Left renal pelvis (tissue), 4 donors: ENCODE measurements at places on chromosomes 7 and 10. TPM values are rescaled to one million over a fixed set of nuclear protein-coding genes. Genes with fewer than 3 reads are reported as not detected.
A peak's percentile ranks its signal among the peaks of the same experiment; 100 is the strongest.

DNA sequence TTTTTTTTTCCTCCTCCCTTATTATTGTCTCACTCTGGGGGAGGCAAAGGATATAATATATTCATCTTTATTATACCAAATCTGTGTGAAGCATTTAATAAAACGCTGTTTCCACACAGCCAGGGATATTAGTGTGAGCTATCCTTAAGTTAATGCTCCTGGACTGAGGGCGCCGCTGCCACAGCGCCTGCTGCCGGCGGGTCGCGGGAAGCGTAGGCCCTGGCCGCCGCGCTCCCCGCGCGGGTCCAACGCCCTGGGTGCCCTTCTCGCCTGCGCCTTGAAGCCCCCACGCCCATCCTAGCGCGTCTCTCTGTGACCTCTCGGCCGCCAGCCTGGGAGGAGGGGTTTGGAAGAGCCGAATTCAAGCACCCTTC, 9.5 kb upstream of the LBX1 start:
- no peak for DNase-seq

DNA sequence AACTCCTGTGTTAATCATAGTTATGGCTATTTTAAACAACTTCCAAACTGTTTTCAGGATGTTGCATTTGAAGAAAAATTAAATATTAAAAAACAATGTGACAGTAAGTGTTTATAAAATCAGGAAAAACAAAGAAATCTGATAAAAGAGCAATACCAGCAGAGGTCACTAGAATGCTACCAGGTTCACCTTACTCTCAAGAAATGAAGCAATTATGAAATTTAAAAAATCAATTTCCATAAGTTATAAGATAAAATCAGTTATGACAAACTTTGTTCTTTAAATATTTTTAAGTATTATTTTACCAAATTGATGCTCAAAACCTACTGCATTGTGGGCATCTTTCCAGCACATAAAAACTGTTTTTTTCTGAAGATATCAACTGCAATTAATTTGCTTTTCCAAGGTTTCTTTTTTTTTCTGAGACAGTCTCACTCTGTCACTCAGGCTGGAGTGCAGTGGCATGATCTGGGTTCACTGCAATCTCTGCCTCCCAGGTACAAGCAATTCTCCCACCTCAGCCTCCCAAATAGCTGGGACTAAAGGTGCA, 50.7 kb upstream of the RHEB start:
- no peak for DNase-seq

DNA sequence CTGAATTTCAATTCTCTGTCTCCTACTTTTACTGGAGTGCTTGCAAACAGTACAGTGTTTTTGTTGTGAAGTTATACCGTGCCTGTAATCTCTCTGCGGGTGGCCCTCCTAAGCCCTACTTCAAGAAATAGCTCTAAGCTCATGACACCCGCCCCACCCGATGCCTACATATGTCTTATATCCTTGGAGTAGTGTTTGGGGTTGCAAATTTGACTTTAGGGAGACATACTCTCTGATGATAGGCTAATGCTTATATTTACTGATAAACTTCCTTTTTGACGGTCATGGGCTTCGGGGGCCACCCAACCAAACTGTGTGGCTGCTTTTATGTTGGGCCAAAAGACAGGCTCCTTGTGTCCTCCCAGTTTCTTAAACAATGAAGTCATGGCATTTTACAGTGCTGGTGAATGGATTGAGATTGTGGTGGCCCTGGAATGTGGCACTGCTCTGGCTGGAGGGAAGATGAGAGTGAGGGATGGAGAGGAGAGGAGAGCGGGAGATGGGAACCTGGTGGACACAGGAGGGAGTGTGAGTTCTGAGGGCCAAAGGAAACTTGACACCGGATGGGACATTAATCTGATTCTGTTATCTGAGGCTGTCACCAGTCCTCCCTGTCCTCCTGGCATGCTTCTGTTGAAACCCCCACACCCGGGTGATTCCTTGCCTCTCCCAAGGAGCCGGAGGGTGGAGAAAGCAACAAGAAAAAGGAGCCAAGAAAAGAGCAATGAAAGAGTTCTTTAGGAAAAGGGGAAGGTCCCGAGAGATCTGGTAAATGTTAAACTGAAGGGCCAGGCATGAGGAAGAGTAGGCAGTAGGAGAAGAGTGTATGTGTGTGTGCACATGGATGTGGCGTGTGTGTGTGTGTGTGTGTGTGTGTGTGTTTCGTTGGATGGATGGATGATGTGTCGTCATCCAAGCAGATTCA, 113.3 kb downstream of the TCF7L2 start:
- no peak for DNase-seq

DNA sequence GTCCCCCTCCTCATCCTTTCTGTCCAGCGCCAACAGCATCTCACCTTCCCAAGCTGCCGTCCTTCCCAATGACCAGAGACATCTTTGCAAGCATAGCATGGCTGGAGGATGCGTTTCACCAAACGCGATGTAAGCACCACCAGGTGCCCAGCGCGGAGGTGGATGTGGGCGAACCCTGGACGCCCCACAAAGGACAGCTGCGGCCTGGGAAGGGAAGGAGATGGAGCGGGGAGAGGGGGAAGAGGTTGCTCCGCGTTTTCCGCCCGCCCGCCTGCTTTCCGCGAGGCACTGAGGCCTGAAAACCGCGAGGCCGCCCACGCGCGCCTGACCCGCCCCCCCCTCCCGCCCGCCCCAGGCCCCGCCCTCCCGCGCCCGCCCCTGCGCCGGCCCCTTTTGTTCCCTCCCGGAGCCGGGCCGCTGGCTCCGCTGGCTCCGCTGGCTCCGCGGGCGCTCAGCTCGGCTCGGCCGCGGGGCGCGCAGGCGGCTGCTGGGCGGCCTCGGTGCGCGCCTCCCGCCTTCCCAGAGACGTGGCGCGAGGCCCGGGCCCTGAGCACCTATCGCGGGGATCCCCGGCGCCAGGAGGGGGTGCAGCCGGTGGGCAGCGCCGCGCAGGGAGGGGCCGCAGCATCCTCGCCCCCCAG, at the start of gene CLIP2:
TSS of gene CLIP2 (plus strand) at position 390 of the 641 bp plus-strand sequence. CDS start 28,140 bp downstream, outside the sequence.
- DNase-seq = no peak

DNA sequence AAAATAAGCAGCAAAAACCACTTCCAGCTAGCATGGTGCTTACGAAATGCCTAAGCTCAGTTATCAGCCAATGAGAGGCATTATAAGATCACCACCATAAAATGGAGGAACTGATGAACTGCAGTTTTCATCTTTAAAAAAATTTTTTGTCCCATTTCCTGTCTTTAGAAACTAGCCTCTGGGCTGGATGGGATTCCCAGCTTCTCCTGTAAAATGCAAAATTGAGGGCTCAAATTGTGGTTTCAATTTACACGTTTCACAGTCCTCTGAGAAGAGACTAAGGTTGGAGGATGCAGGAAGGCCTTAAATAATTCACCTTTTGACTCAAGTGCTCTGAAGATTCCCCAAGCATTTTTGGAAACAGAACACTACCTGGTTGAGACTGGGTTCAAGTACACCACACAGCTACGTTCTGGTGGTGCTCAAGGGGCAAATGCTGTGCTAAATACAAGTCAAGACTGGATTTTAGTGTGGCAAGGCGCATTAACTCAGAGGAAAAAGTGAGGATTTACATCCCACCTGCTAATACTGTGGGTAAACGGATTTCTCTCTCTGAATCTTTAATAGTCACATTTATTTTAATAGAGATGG, 951 bp downstream of the ZNF25 start:
- peak; percentile 20 for DNase-seq

DNA sequence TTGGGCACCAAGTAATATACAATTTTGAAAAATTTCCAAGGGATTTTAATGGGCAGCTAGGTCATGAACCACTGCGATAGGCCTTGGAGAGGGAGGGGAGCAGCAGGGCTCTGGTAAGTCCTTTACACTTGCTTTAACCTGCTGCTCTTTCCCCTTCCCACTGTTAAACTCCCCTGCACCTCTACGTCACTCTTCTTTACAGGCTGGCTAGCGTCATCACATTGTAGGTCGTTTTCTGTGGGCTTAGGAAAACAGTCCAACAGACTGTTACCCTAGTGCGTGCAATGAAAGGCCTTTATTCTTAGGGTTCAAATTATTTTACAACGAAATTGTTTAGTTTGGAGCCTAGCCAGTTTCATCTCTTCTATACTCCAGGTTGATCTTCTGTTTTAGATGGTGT, 235.7 kb downstream of the AUTS2 start:
- DNase-seq = no peak

Gene OR9A2
- polyA plus RNA-seq = not detected

Gene ASAH2
- polyA plus RNA-seq = 4.0 TPM

Gene SORCS3
- 5.3 TPM for polyA plus RNA-seq

Gene ACBD7
- polyA plus RNA-seq = 9.0 TPM

Gene KDM7A
- 15.4 TPM for polyA plus RNA-seq

Gene LIPJ
- polyA plus RNA-seq = 0.05 TPM

Gene CFAP70
- polyA plus RNA-seq = 11.8 TPM

Gene OR6B1
- not detected for polyA plus RNA-seq

Gene AKR1D1
- polyA plus RNA-seq = 0.07 TPM
